ENCODE measurements at places on chromosomes 4 and X.

DNA sequence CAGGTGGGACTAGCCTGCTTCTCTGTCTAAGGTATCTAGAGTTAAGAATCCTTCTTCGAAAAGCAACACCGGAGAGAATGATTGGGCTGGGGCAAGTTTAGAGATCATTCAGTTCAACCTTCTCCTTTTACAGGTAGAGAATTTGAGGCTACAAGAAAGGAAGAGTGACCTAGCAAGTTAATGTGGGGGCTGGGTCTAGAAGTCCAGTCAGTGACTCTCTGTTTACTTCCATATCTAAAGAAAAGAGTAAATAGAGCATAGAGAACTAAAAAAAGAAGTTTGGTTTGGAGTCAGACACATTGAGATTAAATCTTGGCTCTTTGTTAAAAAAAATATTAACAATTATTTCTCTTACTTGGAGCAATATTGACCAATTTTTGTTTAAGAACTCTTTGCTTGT, 64.1 kb upstream of the NPNT start:
- DNase-seq = no peak

DNA sequence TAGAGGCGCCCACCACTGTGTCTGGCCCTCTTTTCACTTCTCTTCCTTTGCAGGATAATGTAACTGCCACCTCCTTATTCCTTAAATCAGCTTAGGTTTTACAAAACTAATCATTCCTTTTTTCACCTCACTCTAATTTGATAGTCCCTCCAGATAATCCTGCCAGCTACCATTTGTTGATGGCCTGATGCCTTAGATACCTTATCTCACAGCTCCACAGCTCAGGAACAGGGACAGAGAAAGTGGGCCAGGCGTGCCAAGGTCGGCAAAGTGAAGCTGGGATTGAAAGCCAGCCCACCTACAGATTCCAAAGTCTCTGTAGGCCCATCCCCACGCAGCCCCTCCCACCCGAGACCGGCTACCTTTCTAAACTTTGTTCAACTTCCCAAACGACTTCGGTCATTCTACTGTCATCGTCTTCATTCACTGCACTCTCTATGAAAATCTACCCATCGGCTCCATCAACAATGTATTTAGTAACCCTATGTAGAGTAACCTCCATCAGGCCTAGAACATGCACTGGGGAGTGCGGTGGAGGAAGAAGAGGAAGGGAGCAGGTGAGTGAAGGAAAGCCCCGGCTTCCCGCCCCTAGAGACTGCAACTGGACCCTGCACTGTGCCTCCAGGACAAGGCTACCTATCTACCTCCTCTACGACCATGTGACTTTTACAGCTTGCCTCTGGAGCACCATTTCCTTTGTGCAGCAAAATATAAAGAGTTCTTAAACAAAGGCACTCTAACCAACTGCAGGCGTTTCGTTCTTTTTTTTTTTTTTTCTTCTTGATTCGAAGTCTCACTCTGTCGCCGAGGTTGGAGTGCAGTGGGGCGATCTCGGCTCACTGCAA, 1.5 kb downstream of the CASP6 start:
- DNase-seq = no peak

- no peak for DNase-seq
These were observed 56.1 kb downstream of the PCGF3 start for GRCh38 chr4:761739-762138.

DNA sequence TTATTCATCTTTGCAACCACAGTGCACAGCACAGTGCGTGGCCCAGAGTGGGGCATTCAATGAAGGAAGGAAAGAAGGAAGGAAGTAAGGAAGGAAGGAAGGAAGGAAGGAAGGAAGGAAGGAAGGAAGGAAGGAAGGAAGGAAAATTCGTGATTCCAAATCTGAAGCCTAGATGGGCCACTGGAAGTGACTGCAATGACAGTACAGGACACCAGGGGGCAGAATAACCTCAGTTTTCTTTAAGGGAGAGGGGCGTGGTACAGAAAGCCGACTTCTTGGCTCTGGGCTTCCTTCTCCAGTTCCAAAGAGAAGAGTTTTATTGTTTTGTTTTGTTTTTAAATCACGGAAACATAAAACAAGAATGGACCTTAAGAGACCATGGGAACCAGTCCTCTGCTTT, 47.8 kb downstream of the APLN start:
- peak; percentile 81 for DNase-seq

- DNase-seq = no peak
These were observed 448.2 kb downstream of the PCDH10 start for GRCh38 chr4:133597251-133597650.

GRCh38 chr4:185227131-185227551, 17.7 kb downstream of the SNX25 start:
- no peak for DNase-seq

DNA sequence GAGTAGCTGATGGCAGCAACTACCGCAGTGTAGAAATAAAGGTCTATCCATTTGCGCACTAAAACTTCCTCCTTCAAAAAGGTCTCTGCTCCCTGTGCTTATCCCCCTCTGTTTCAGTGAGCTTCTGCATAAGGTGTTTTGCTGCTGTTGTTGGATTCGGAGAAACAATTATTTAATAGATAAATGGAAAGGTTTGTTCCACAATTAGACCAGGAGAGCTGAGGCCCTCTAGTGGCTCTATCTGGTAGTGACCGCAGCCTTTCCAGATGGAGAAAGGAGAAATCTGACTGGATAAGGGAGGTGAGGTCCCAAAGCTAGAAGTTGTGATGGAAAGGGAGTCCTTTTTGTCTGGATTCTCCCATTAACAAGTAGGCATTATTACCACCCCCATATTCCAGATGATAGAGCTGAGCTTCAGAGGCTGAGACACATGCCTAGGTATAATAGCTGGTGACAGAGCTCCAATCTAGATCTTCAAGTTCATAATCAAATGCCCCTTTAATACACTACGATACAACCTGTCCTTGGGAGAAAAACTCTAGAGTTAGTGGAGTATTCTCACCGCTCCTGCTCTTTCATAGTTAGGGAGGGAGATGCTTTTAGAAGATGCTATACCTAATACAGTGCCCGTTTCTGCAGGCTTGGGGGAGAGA, 5.1 kb upstream of the GABRQ start:
- peak; percentile 48 for DNase-seq

DNA sequence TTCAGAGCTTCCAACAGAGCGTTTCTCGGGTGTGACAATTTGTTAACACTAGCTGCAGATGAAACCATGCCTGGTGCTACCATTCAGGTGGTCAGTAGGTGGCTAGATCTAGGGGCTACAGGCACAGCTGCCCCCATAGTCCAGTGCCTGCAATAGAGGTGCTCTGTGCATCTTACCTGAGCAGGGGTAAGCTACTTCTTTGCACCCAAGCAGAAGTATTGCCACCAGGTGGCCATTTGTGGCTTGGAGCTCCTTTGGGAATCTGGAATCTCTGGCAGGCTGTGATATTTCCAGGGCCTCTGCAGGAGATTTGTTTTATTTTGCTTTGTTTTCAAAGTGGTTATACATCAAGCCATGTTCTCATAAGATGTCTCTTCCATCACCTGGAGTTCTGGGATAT, 170.7 kb upstream of the PUDP start:
- no peak for DNase-seq

DNA sequence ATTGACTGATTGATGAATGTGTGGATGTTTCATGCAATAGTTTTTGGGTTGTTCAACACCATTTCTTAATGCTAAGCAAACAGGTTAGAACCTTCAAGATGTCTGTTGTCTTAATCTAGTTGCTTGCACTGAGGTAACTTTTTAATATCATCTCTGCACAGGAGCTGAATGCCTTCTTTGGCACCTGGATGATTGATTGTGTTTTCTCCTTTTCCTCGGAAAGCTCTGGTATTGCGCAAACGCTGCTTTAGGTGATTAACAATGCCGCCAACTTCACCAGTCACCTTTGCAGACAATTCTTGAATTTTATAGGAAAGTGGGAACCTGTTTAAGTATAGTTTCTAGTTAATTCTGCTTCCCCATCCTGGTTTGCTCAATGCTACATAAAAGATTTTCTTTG, 48.2 kb downstream of the RTL9 start:
- no peak for DNase-seq

DNA sequence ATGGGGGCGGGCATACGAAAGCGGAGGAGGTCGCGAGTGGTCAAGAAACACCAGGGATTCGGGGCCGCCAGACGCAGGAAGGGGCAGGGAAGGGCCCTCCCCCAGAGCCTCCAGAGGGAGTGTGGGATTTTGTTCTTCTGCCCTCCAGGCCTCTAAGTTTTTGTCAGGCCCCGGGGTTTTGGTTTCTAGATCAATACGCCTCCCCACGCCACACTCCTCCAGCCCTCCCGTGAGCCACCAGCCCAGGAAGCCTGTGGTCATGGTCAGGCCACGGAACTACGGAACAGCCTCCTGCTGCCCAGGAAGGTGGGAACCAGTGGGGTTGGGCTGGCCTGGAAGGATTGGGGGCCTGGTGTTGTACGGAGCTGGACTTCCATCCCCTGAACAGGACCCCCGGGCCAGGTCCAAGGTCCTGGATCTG, 38.4 kb downstream of the CPLX1 start:
- no peak for DNase-seq

GRCh38 chr4:79425586-79425985, 17.6 kb upstream of the GK2 start:
- no peak for DNase-seq

DNA sequence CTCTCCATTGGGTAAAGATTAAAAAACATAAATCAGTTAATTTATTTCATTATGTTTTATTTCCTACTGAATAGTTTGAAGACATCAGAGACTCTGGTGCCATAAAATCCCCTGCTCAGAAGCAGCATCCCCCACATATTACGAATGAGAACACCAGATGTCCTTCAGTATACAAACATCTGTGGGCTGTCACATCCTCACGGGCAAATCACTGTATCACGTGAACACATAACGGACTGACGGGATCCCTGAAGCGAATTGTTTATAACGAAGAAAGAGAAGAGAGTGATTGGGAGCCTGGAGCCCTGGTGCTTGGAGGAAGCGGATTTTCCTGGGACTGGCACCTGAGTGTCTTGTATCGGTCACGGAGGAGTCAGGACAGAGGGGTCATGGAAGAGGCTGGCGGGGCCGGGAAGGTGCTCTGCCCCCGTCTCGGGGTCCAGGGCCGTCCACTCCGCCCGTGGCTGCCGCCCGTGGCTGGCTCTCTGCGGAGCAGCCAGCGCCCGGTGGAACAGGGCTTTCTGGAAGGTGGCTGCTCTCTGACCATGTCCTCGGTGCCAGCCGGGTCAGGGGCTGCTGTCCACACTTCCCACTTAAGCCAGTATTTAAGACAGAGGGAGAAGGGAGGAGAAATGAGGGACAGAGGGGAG, 452.7 kb upstream of the FAT1 start:
- no peak for DNase-seq

DNA sequence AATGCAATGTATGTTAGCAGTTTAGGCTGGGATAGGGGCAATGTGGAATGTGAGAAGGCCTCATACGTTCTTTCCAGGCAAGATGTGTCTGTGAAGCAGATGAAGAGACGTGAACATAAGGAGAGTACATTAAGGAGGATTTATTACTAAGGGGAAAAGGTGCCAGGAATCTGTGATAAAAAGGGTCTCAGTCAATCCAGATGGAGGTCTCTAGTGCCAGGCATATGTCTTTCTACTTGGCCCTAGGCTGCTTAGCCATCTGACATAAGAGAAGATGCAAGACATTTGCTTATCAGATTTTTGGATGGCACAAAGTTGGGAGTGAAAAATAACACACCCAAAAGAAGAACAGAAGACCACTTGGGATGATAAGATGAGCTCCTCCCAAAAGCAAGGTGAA, 93.0 kb upstream of the PRKG2 start:
- DNase-seq = no peak

GRCh38 chr4:57064811-57065711, 45.1 kb downstream of the IGFBP7 start:
- peak; percentile 70 for DNase-seq

DNA sequence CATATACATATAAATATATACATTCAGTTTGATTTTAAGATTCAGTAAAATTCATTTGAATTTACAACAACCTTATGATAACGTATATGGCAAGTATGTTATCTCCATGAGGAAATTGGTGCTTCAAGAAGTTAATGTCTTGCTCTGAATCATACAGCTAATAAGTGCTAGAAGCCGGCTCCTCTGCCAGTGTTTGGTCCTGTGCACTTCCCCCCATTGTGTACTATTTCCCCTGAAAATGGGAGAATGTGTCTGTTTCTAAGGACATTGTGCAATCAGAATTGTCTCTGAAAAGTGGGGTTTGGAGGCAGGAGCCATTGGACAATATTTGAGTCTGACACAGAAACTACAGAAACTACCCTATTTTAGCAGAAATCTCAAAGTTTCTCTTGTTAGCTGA, 135.9 kb downstream of the CPE start:
- DNase-seq = no peak

DNA sequence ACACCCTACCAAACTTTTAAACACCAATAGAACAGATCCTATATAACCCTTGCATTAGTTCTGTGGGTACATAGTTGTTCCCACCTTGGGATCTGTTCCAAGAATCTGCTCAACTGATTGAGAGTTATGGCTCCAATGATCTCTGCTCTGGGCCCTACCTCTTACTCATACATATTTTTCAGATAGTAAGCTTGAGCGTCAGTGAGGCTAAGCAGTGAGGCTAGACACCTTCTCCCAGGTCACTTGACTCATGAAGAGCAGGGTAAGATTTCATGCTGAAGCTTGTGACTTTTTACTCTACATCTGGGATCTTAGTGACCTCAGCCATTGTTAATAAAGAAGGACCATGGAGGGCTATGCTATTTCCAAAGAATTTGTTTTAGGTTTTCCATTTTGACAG, 23.1 kb upstream of the TNIP3 start:
- no peak for DNase-seq

GRCh38 chrX:70998411-70999027, 67.6 kb upstream of the SLC7A3 start:
- peak; percentile 9 for DNase-seq

- no peak for DNase-seq
These were observed 456.5 kb upstream of the NDST3 start for GRCh38 chr4:117577686-117578311.

- DNase-seq = no peak
These were observed 5.8 kb upstream of the G3BP2 start for GRCh38 chr4:75678965-75679364.
